H9 (cell line): ENCODE measurements at places on chromosomes 1 and 21. TPM values are rescaled to one million over a fixed set of nuclear protein-coding genes. Genes with fewer than 3 reads are reported as not detected.

The PLCH2 gene
- 0.09 and 0.18 TPM in 2 replicates for total RNA-seq

DNA sequence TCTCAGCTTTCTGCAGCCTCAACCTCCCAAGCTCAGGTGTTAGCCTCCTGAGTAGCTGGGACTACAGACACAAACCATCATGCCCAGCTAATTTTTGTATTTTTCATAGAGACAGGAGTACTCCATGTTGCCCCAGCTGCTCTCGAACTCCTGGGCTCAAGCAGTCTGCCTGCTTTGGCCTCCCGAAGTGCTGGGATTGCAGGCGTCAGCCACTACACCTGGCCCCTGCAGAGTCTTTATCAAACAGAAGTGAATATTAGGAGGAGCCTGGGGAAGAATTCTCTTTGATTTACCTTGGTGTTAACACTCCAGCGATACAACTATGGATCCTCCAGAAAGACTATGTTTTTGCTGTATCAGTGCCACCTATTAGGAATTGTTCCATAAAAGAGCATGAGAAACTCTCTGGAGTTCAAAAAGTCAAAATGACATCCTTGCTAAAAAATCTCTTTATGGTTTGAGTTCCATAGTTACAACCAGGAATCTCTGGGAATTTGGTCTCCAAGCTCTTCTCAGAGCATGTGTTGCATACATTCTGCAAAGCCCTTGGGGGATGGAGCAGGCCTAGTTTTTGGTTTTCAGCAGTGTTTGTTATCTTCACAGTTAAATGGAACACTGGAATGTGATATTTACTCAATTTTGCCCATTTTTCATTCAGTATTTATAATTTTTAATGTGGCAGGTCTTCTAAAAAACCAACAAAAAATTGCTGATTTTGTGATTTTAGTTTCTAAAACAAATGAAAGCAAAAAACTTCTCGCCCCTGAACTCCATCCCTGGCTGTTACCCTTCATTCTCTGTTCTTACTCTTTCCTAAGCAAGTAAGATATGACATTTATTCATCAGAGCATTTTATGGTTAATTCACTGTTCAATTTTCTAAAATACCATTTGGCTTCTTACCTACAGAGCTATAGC is 77.3 kb downstream of the OLFML2B start:
- no peaks in the 10 kb centered on the region; the same call in 1 of the 2 replicates for H3K4me1 ChIP-seq
- no peaks in the 10 kb centered on the region for H3K27me3 ChIP-seq
- H3K36me3 ChIP-seq = no peaks in the 10 kb centered on the region
- DNase-seq = no peak
- H3K27ac ChIP-seq = no peak overlapping the region

The ERVH48-1 gene
- total RNA-seq = 234 and 238 TPM in 2 replicates

GRCh38 chr1:223837206-223837605 is 8.5 kb downstream of the TP53BP2 start:
- H3K4me3 ChIP-seq = no peak overlapping the region
- H3K27me3 ChIP-seq = no peaks in the 10 kb centered on the region
- no peak for DNase-seq
- H3K36me3 ChIP-seq = no peaks in the 10 kb centered on the region

The DPYD gene
- 0.22 and 0.37 TPM in 2 replicates for total RNA-seq

DNA sequence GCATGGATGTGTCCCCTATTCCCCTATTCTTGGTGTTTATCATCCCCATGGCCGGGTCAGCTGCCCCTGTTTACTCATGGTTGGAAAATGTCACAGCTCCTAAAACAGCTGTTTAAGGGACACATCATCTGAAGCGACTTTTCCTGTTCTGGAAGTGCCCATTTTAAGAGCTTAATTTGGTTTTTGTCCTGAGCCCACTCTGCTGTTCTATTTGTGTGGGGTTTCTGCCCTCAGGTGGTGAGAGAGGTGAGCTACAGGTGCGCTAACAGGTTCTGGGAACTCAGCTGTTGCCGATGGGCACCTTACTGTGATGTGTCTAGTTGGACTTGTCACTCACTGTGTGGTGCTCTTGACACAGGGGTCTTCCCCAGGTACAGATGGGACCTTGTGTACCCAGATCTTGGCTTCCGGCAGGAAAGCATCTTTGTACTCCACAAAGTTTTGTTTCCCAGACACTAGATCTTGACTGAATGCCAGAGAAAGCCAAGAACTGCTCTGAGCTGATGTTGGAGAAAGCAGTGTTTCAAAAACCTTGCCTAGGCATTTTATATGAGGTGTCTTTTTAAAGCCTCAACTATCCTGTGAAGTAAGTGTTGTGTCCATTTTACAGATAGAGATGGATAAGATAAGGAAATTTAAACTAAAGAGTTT is 59.0 kb upstream of the CD1D start:
- H3K27me3 ChIP-seq = no peaks in the 10 kb centered on the region
- H3K4me1 ChIP-seq = peaks cover 9% of the 10 kb centered on the region; the same call in 1 of the 2 replicates
- H3K27ac ChIP-seq = no peak overlapping the region
- DNase-seq = peak; percentile 79
- no peaks in the 10 kb centered on the region for H3K36me3 ChIP-seq
- H3K4me3 ChIP-seq = no peak overlapping the region

GRCh38 chr1:185838111-185838510 is 103.9 kb downstream of the HMCN1 start:
- no peak overlapping the region for H3K4me3 ChIP-seq
- H3K4me1 ChIP-seq = peaks cover 5% of the 10 kb centered on the region; the same call in 1 of the 2 replicates
- DNase-seq = no peak
- no peaks in the 10 kb centered on the region for H3K27me3 ChIP-seq
- H3K36me3 ChIP-seq = no peaks in the 10 kb centered on the region

GRCh38 chr1:100074604-100075395 is 57.9 kb downstream of the SASS6 start:
- no peak overlapping the region for H3K27ac ChIP-seq
- H3K4me3 ChIP-seq = no peak overlapping the region
- peaks cover 55% of the 10 kb centered on the region for H3K36me3 ChIP-seq
- no peak for DNase-seq
- no peaks in the 10 kb centered on the region for H3K4me1 ChIP-seq

The ADCY10 gene
- 0.20 TPM in 1 of 2 replicates, not detected in the other for total RNA-seq
